ENCODE measurements at places on chromosomes 1 and 21.

- no peak for DNase-seq
These were observed 49.2 kb downstream of the C8B start for GRCh38 chr1:56916630-56917029.

- no peak for DNase-seq
These were observed 142.0 kb upstream of the ZNHIT6 start for GRCh38 chr1:85850238-85850637.

DNA sequence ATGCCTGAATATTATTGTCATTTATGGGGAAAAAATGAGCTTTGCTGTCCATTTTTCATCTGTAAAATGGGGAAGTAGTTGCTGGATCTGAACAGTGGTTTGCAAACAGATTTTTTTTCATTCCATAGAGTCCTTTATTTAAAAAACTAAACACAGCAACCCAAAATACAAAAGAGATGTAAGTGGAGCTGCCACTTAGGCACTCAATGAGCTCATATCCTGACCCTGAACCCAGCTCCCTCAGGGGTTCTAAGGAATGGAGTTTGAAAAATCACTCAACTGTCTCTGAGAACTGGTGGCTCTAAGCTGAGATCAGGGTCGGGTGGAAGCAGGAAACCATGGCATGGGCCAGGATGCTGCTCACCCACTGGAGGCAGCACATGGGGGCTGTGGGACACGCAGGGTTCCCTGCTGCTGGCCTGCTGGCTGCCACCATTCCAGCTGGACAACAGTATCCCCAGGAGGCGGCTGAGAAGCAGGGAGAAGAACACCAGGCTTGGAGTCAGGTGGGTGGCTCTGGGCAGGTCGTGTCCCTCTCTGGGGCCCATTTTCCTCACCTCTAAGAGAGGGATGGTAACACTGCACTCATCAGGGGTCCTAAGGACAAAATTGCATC lies 9.6 kb upstream of the ECE1 start:
- DNase-seq = no peak

- DNase-seq = no peak
These were observed 12.9 kb downstream of the DESI2 start for GRCh38 chr1:244665771-244666217.

DNA sequence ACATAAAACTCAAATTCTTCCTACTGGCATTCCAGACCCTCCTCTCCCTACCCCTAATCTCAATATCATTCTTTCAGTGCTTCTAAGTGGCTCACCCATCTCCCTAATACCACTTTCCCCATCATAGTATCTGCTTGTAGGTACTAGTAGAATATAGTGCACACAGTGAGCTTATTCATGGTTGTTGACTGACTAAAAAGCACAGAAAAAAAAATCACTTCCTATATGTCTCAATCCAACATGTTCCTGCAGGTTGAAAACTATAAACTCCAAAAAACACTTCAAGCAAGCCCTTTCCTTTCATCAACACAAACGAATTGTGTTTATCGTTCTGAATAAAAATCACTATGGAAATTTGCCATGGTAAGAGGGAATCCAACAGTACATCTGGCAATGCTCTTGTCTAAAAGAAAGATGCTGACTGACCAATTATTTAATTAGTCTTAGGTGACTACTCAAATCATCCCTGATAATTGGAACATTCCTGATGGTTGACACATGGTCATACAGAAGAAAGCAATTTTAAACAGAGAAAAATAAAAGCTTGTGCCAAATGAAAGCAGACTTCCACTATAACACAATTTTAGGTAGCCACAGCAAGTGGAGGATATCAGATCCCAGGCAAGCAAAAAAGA lies 87.1 kb downstream of the NDUFS5 start:
- no peak for DNase-seq

DNA sequence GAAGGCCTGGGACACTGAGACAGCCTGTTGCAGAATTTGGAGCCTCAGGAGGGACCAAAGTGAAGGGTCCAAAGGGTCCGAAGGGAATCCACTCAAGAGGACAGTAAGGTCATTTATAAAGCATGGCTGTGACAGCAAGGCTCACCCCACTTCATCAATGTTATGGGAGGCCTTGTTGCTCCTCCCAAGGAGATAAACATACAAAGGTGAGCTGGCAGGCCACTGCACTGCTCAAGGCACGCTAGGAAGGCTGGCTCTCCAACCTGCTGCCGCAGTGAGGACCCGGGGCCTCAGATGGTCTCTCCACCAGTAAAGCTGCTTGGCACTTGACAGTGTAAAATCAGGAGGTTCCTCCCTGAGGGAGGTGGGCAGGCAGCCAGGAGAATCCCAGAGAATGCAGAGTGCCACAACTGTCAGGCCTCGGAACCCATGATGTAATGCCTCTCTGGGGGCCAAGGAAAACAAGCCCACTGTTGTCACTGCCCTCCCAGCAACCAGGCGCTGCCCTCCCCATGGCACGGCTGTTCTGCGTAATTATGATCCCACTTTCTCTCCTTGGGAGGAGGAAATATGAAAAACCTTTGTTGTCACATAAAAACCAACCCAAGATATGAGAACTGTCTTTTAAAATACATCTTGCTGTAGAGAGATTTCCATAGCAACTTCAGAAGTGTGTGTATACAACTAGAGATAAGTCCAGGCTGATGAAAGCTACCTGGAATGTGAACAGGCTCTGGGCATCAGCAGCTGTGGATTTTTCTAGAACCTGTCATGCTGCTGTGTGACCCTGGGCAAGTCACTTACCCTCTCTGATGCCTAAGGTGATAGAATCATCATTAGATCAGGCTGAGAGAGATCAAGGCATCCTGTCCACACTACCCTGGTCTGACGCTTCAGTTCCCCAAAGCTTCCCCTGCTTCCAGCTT lies 102.5 kb downstream of the KCNN3 start:
- no peak for DNase-seq

GRCh38 chr1:208778417-208778816 lies 534.2 kb upstream of the PLXNA2 start:
- no peak for DNase-seq

- no peak for DNase-seq
These were observed 3.0 kb downstream of the LRRC8D start for GRCh38 chr1:89823679-89824292.

- no peak for DNase-seq
These were observed 226.0 kb downstream of the RPS6KC1 start for GRCh38 chr1:213277036-213277435.

- no peak for DNase-seq
These were observed 122.3 kb downstream of the TGFB2 start for GRCh38 chr1:218467101-218468072.

DNA sequence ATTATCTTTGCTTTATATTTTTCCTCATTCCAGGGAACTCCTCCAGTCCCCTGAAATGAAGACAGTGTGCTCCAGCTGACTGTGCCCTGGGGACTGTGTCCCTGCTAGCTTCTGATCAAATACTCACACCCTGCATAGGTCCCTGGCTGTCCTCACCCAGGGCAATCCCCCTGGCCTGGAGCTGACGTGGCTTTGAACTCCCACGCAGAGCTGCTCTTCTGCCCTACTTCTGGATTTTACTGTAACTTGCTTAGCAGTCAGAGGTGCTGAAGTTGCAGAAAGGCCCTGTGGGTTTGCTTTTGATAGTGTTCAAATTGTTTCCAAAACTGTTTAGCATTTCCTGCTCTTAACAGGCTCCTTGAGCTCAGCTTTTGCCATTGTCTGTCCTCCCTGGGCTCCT lies 186.5 kb downstream of the FASLG start:
- DNase-seq = peak; percentile 58

DNA sequence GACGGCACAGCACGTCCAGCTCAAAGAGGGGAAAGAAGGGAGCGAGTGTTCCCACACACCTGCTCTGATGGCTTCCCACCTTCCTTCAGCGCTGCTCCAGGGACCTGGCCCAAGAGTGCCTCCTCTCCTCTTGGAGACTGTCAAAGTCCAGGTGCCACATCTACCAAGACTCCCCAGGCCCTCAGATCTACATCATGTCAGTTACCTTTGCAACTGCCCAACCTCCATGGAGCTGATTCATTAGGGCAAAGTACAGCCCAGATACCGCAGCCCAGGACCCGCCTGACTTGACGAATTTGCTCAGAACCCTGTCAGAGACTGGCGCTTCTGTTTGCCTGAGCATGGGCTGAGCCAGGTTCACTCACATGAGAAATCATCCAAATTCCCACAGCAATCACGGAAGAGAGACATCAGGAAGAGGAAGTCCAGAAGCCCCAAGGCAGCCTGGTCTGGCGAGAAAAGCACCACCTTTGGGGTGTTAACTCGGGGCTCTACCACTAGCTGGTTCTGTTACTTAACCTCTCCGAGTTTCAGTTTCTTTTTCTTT lies at the start of gene SEC16B:
TSS of gene SEC16B (minus strand) at position 234 of the 547 bp plus-strand sequence. CDS start 2,077 bp downstream, outside the sequence.
- no peak for DNase-seq

DNA sequence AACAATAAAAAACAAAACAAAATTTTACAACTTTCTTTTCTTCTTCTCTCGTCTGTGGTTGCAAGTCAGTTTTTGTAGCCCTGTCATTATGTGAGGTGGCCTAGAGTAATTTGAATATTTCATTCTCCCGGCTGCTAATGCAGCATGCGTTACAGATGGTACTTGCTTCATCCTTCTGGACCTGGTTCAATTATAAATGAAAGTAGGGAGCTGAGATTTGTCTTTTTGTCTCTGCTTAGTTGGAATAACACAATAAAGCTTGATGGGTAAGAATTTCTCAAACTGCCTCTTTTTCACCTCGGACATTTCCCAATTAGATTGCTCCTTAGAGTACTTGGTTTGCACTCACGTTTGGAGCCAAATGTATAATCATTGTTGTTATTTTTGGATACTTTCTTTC lies 201.6 kb downstream of the PBX1 start:
- no peak for DNase-seq

- DNase-seq = peak; percentile 3
These were observed at the start of gene TLCD4 for GRCh38 chr1:95117207-95118066. TSS of gene TLCD4 (plus strand) at chr1:95117355. CDS start at chr1:95143902, 26,547 bp downstream.

GRCh38 chr1:13935336-13935735 lies 235.3 kb downstream of the PRDM2 start:
- no peak for DNase-seq

DNA sequence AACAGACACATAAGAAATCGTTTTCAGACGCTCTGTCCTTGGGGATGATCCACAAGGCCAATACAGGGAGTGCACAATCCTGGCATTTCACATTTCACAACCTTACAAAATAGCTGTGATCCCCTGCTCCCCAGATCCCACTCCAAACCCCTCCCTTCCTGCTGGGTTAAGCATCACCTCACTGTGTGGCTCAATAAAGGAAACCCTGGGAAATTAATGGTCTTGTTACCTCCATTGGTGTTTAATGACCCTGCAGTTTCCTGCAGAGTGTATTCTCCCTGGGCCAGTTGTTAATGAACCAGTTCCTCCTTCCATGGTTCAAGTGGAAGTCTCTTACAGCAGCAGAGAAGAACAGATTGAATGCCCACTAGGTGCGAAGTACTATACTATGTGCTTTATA lies 334.7 kb downstream of the OMA1 start:
- DNase-seq = no peak
